ENCODE measurements at places on chromosomes 11 and 22. TPM values are rescaled to one million over a fixed set of nuclear protein-coding genes. Genes with fewer than 3 reads are reported as not detected.

DNA sequence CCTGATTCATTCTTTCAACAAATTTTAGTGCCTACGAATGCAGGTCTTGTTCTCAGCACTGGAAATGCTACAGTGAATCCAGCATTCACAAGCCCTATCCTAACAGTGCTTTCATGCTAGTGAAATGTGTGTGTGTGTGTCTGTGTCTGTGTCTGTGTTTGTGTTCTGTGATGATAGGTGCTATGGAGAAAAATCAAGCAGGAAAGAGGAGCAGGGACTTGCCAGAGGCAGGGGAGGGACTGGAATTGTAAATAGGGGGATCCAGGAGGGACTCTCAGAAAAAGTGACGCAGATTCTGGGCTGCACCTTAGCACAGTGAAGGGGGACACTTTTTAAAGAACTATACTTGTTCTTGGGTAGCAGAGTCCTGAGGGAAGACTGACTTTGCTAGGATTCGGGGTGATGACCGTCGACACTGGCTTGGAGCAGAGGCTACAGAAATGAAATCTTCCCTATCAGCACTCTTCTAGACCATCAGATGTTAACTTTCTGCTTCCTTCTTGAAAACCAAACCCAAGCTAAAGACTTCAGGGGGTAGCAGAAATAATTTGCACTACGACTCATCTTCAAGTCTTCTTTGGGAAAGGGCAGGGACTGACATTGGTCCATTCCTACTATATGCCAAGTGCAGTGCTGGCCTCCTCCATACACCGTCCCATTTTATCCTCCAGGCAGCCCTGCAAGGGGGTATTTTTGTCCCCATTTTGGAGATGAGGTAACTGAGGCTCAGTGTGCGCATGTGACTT lies 39.3 kb upstream of the PTPRJ start:
- H3K4me1 ChIP-seq = no peaks in the 10 kb centered on the region
- no peak overlapping the region for H3K27ac ChIP-seq
- H3K4me3 ChIP-seq = no peak overlapping the region
- H3K36me3 ChIP-seq = no peaks in the 10 kb centered on the region
- H3K27me3 ChIP-seq = no peaks in the 10 kb centered on the region
- no peak for DNase-seq

DNA sequence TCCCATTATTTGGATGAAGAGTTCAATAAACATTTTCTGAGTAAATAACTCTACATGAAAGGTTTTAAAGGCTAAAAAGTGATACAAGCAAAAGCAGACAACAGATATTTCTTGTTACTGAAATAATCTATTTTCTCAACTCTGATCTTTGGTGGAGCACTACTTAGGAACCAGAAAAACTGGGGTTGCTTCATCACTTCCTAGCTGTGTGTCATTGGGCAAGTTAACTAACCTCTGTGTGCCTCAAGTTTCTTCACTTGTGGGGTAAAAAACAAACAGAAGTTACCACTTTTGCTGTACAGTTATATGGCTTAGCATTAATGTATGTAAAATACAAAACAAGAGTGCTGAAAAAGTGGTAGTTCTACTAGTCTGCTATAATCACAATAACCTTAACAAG lies 5.6 kb downstream of the MAPK1 start:
- no peak overlapping the region for H3K27ac ChIP-seq
- DNase-seq = no peak
- no peaks in the 10 kb centered on the region for H3K27me3 ChIP-seq
- H3K36me3 ChIP-seq = no peaks in the 10 kb centered on the region
- peaks cover 95% of the 10 kb centered on the region for H3K4me1 ChIP-seq
- no peak overlapping the region for H3K4me3 ChIP-seq

DNA sequence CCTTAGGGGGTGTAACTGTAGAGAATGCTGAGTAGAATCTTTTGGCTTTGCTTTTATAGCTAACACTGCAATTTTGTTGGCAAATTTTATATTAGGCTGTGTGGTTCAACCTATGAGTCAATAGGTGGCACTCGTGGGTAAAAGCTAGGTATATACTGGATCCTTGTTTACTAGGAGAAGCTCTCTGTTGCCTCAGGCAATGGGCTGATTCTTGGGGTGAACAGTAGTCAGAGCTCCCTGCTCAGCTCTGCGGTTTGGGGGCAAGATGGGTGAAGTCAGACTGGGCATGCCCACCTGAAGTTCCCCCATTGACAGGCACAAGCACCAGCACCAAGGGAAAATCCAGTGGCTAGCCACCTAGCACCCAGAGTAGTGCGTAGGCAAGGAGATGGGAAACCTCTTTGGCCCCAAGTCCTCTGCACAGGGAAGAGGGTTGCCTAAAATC lies 238.7 kb downstream of the FAM181B start:
- H3K4me3 ChIP-seq = no peak overlapping the region
- H3K27me3 ChIP-seq = no peaks in the 10 kb centered on the region
- H3K27ac ChIP-seq = no peak overlapping the region
- no peaks in the 10 kb centered on the region for H3K36me3 ChIP-seq

- no peak overlapping the region for H3K27ac ChIP-seq
- H3K36me3 ChIP-seq = no peaks in the 10 kb centered on the region
- H3K4me3 ChIP-seq = no peak overlapping the region
- no peaks in the 10 kb centered on the region for H3K27me3 ChIP-seq
- no peaks in the 10 kb centered on the region for H3K4me1 ChIP-seq
Measured at GRCh38 chr22:38435010-38435409, 20.0 kb downstream of the KCNJ4 start.

GRCh38 chr11:45847911-45848316 lies 639 bp downstream of the CRY2 start:
- peaks cover 57% of the 10 kb centered on the region for H3K4me1 ChIP-seq
- H3K27me3 ChIP-seq = no peaks in the 10 kb centered on the region
- H3K27ac ChIP-seq = peak overlapping the region; percentile 84
- no peaks in the 10 kb centered on the region for H3K36me3 ChIP-seq
- H3K4me3 ChIP-seq = peak overlapping the region; percentile 88

DNA sequence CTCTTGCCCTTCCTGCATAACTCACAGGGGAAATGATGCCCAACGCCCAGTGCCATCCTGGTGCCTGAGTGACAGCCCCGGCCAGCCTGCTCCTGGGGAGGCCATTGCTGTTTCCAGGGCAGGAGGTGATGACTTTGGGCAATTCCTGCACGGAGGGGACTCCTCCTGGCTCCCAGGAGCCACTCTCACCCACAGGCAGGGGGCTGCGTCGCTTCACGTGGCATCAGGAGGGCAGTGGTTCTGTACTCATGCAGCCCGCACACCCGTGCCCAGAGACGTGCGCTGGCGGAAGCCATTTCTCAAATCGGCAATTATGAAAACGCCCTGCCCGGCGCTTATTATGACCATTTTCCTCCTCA lies 272.3 kb downstream of the CTTN start:
- no peaks in the 10 kb centered on the region for H3K36me3 ChIP-seq
- no peaks in the 10 kb centered on the region for H3K27me3 ChIP-seq
- no peak for DNase-seq
- H3K4me1 ChIP-seq = no peaks in the 10 kb centered on the region
- H3K4me3 ChIP-seq = no peak overlapping the region

The CCDC188 gene
- total RNA-seq = not detected

The RTN4RL2 gene
- 2.0 TPM for total RNA-seq

The TMEM123 gene
- total RNA-seq = 156 TPM

Data from vagina (tissue), 2 donors.